B cell (primary cell): ENCODE measurements at places on chromosomes 12 and 14.

GRCh38 chr14:84064316-84065125 is 1465.4 kb upstream of the FLRT2 start:
- H3K36me3 ChIP-seq, result no peaks in the 10 kb centered on the region
- no peak overlapping the region for H3K4me3 ChIP-seq
- no peaks in the 10 kb centered on the region for H3K4me1 ChIP-seq
- H3K27me3 ChIP-seq, result no peaks in the 10 kb centered on the region
- DNase-seq, result no peak

GRCh38 chr12:46218322-46219095 is 50.3 kb downstream of the SLC38A1 start:
- peaks cover 97% of the 10 kb centered on the region for H3K4me1 ChIP-seq
- peak overlapping the region; percentile 59 for H3K4me3 ChIP-seq
- no peaks in the 10 kb centered on the region for H3K27me3 ChIP-seq
- DNase-seq, result no peak
- H3K36me3 ChIP-seq, result peaks cover 26% of the 10 kb centered on the region

GRCh38 chr14:103521951-103522563 is 573 bp downstream of the CKB start:
- H3K36me3 ChIP-seq, result no peaks in the 10 kb centered on the region
- H3K27ac ChIP-seq, result no peak overlapping the region
- H3K4me3 ChIP-seq, result peak overlapping the region; percentile 63
- H3K4me1 ChIP-seq, result peaks cover 27% of the 10 kb centered on the region

GRCh38 chr12:94427501-94428381 is 31.9 kb downstream of the CEP83 start:
- no peaks in the 10 kb centered on the region for H3K4me1 ChIP-seq
- no peak for DNase-seq
- no peaks in the 10 kb centered on the region for H3K27me3 ChIP-seq
- H3K27ac ChIP-seq, result no peak overlapping the region
- H3K4me3 ChIP-seq, result no peak overlapping the region

GRCh38 chr12:123387508-123388176 is 3.7 kb downstream of the KMT5A start:
- peaks cover 22% of the 10 kb centered on the region for H3K4me1 ChIP-seq
- H3K27me3 ChIP-seq, result no peaks in the 10 kb centered on the region
- H3K27ac ChIP-seq, result peak overlapping the region; percentile 74
- DNase-seq, result no peak
- H3K4me3 ChIP-seq, result peak overlapping the region; percentile 63

GRCh38 chr14:102688290-102688689 is 89.0 kb upstream of the TRAF3 start:
- no peak for DNase-seq
- no peak overlapping the region for H3K4me3 ChIP-seq
- peaks cover 14% of the 10 kb centered on the region for H3K4me1 ChIP-seq
- no peaks in the 10 kb centered on the region for H3K36me3 ChIP-seq
- H3K27me3 ChIP-seq, result no peaks in the 10 kb centered on the region

DNA sequence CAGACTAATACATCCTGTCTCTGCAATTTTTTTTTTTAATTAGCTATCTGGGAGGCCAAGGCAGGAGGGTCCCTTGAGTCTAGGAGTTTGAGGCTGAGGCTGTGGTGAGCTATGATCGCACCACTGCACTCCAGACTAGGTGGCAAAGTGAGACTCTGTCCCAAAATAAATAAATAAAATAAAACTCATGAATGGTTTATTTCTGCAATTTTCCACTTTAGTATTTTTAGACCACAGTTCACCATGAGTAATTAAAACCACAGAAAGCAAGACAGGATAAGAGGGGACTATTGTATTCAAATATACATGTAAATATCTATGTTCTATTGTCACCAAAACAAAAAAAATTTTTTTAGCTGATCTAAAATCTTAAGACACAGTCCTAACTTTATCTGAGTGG is 17.8 kb downstream of the TAOK3 start:
- no peak overlapping the region for H3K4me3 ChIP-seq
- H3K27me3 ChIP-seq, result no peaks in the 10 kb centered on the region
- no peak overlapping the region for H3K27ac ChIP-seq
- no peak for DNase-seq
- H3K36me3 ChIP-seq, result peaks cover 9% of the 10 kb centered on the region
- peaks cover 21% of the 10 kb centered on the region for H3K4me1 ChIP-seq

- no peak overlapping the region for H3K4me3 ChIP-seq
- H3K4me1 ChIP-seq, result no peaks in the 10 kb centered on the region
- no peaks in the 10 kb centered on the region for H3K36me3 ChIP-seq
- no peak for DNase-seq
- no peaks in the 10 kb centered on the region for H3K27me3 ChIP-seq
Observed at GRCh38 chr12:44616402-44616801, 259.7 kb downstream of the NELL2 start.

- no peaks in the 10 kb centered on the region for H3K27me3 ChIP-seq
- no peaks in the 10 kb centered on the region for H3K36me3 ChIP-seq
- H3K4me1 ChIP-seq, result peaks cover 45% of the 10 kb centered on the region
- no peak overlapping the region for H3K4me3 ChIP-seq
- no peak for DNase-seq
Observed at GRCh38 chr12:111767362-111768158, 827 bp downstream of the ALDH2 start.

- DNase-seq, result no peak
- H3K4me3 ChIP-seq, result no peak overlapping the region
- H3K27me3 ChIP-seq, result no peaks in the 10 kb centered on the region
- H3K27ac ChIP-seq, result no peak overlapping the region
- H3K36me3 ChIP-seq, result no peaks in the 10 kb centered on the region
Observed at GRCh38 chr14:90483571-90483974, 86.7 kb downstream of the CALM1 start.

DNA sequence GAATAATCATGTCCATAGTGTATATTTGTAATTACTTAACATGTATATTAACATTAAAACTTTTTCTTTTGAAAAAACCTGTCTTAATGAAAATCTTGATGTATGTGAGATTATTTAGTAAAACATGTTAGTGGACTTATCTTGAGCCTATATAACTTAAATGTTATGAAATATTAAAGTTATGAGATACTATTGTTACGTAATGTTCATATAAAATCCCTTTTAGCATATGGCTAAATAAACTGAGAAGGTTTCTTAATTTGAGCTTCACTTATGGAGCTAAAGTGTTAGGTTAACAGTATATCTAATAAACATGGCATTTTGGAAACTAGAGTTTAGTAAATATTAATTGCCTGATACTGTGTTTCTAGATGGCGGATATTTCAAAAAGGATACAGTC is 59.9 kb downstream of the MIA2 start:
- H3K4me1 ChIP-seq, result no peaks in the 10 kb centered on the region
- H3K4me3 ChIP-seq, result no peak overlapping the region
- no peak overlapping the region for H3K27ac ChIP-seq
- H3K36me3 ChIP-seq, result peaks cover 2% of the 10 kb centered on the region
- no peak for DNase-seq

DNA sequence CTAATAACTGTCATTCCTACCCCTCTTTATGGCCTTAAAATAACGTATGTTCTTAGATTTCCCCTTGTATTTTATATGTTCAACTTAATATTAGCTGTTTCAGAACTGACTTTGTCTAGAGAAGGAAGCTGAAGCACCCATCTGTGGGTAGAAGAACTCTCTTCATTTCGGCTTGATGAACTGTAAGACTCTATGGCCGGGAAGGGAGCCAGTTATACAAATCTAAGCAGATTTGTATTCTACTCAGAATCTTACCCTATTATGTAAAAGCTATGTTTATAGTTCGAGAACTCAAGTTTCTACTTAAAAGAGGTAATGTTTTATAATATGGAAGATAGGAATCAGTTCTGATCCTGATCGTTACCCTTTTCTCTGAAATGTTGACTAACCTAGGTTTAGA is 390.9 kb upstream of the PRICKLE1 start:
- no peak overlapping the region for H3K4me3 ChIP-seq
- no peak for DNase-seq
- H3K27ac ChIP-seq, result no peak overlapping the region
- no peaks in the 10 kb centered on the region for H3K36me3 ChIP-seq
- no peaks in the 10 kb centered on the region for H3K4me1 ChIP-seq

DNA sequence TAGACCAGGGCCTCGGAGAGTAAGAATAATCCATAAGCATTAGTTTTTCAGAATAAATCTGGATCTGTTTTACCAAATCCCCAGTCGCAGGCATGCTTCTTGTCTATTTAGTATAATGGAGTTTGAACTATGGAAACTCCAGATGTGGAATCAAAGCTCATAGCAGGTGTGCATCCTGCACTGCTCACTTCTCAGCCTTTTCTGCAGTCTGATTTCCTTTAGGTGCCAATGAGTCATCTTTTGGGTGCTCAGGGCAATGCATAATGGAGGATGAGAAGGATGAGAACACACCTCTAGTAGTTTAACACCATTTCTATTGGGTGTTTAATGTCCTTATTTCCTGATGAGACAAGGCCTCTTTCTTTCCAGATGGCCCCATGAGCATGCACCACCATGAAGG is 961.2 kb downstream of the TMEM121 start:
- H3K27me3 ChIP-seq, result no peaks in the 10 kb centered on the region
- no peaks in the 10 kb centered on the region for H3K36me3 ChIP-seq

GRCh38 chr12:102939670-102940222 is 17.7 kb upstream of the ASCL1 start:
- H3K36me3 ChIP-seq, result no peaks in the 10 kb centered on the region
- peaks cover 16% of the 10 kb centered on the region for H3K27me3 ChIP-seq
- no peak overlapping the region for H3K4me3 ChIP-seq
- H3K4me1 ChIP-seq, result no peaks in the 10 kb centered on the region
- DNase-seq, result no peak

GRCh38 chr12:2628401-2628800 is 166.4 kb upstream of the FKBP4 start:
- H3K27ac ChIP-seq, result no peak overlapping the region
- H3K36me3 ChIP-seq, result no peaks in the 10 kb centered on the region
- H3K4me1 ChIP-seq, result no peaks in the 10 kb centered on the region
- peaks cover 15% of the 10 kb centered on the region for H3K27me3 ChIP-seq
- H3K4me3 ChIP-seq, result no peak overlapping the region
- no peak for DNase-seq
